ENCODE measurements at places on chromosomes 1 and 21.
A peak's percentile ranks its signal among the peaks of the same experiment; 100 is the strongest.

DNA sequence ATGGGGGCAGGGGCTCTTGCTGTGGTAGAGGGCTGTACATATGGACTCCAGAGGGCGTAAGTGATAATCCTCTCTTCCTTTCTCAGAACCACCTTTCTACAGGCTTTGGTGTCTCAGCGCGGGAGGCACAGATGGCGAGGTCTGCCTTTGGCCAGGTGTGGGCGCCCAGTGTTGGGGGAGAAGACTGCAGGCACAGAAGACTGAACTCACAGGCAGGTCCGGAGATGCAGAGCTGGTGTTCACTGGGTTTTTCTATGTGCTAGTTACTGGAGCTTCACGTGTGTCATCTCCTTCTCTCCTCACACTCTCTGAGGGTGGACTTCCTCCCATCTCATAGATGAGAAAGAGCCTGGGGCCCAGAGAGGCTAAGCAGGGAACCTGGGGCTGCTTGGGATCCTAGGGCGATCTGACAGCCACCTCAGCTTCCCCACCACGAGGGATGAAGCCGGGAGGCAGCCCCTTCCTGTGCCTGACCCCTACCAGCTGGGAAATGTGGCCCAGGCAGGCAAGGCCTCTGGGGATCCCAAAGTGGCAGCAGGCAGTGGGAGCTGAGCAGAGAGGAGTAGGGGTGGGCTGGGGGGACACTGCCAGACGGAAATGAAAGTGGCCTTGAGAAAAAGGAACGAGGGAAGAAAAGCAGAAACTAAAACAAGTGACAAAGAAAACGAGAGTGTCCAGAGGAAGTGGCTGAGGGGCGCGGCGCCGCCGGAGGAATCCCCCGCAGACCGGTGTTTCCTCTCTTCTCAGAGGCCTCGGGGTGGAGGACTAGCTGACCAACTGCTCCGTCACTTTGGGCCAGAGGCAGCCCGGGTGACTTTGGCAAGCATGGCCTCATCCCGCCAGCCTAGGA is 191.6 kb downstream of the HIVEP3 start:
- DNase-seq = no peak

- DNase-seq = peak; percentile 23
These were observed 182.4 kb downstream of the DISC1 start for GRCh38 chr1:231808990-231809389.

GRCh38 chr1:219837274-219837993 is 90.9 kb downstream of the SLC30A10 start:
- DNase-seq = peak; percentile 10

- DNase-seq = no peak
These were observed 144.4 kb downstream of the RGS7 start for GRCh38 chr1:241212628-241213027.

- DNase-seq = no peak
These were observed 849.4 kb upstream of the ADAMTS5 start for GRCh38 chr21:27816301-27816700.

DNA sequence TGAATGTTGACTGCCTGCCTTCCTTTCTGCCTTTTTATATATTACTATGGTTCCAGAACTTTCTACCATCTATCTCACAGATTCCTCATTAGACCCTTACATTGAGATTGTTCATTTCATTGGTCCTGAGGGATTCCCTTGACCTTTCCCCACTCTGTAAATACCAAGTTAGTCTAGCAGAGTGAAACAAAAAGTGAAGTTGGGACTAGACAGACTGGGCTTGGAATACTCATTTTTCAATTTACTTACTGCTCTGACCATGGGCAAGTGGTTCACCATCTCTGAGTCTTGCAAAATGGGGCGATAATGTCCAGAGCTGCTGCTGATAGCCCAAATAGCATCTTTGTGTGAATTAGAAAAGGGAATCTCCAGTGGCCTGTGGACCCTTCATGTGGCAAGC is 38.8 kb downstream of the XCL2 start:
- no peak for DNase-seq

DNA sequence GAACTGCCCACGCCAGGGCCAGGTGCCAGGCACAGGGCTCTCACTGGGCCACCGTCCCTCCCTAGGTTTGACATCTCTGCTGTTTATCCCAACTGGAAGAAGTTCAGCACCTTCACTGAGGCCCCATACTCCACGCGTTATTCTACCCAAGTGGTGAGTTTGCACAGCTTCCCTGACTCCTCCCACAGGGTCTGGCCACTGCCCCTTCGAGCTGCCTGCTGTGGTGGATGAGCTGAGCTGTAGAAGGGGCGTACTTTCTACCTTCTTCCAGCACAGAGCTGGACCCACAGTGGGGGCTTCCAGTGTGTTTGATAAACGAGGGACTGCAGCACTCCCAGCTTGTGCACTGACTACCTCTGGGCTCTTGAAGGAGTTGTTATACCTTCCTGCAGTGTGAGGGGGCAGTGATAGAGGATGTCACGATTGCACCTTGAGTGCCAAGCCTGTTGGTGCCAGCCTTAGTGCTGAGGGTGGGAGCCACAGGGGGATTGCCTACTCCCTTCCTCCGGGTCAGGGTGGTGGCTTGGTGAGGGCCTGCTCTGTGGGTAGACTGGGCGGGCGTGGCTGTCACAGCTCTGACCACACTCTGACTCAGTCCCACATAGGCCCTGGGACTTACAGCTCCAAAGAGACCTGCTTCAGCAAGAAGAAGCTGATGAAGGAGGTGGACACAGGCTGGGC is 5.9 kb upstream of the TTC22 start:
- DNase-seq = no peak

DNA sequence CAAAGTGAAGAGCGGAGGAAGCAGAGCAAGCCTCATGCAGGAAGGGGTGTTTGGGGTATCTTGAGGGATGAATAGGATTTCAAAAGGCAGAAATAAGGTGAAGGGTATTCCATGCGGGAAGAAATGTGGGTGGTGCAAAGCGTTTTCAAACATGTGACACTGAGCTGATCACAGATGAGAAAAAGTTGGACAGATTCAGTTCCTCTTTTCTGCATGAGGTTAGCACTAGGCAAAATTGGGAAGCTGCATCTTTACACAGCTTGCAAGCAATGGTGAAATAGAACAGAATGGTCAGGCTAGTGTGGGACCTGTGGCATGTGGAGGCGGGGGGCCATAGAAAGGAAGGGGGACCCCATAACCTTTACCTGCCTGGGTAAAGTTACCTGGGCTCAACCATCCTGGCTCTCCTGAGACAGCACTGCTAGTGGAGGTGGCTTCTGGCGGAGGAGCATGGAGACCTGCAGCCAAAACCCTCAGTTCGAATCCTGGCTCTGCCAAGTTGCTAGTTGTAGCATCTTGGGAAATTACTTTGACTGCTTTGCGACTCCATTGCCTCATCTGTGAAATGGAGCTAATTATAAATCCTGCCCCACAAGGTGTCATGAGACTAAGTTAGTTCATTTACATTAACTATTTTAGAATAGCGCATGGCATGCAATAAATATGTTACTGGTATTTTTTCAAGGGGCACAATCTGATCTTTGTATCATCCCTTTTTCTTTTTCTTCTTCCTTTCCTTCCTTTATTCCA is 16.4 kb downstream of the KCNA10 start:
- DNase-seq = no peak

GRCh38 chr1:56547977-56548376 is 31.4 kb downstream of the PLPP3 start:
- DNase-seq = no peak

- no peak for DNase-seq
These were observed 159.8 kb upstream of the KCNJ6 start for GRCh38 chr21:38075833-38076587.

GRCh38 chr1:224106568-224107281 is 7.2 kb upstream of the FBXO28 start:
- peak; percentile 21 for DNase-seq

DNA sequence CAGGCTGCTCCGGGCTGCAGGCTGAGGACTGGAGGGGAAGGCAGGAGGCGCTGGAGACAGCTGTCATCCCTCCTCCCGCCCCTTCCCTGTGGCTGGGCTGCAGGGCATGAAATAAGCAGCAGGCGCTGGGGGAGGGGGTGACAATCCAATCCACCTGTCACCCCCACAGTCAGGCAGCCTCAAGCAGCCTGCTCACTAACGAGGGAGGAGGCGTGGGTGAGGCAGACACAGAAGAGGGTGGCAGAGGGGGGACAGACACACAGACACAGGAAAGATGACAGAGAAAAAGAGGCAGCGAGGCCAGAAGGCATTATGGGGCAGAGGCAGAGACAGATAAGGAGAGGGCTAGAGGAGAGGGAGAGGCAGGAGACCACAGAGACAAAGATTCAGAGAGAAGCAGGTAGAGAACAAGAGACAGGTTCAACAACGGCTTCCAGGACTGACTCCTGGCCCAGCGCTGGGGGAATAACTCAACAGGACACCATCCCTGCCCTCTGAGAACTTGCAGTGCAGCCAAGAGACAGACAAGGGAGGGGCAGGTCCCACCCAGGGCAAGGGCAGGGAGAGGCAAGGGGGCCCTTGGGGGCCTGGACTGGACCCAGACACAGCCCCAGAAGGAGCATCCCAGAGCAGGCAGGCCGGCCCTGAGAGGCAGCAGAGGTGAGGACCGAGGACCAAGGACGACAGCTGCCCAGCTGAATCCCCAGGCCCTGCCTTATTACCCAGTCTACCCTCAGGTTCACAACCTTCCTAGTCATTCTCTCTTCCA is 11.2 kb downstream of the MEF2D start:
- DNase-seq = no peak

- no peak for DNase-seq
These were observed 686 bp upstream of the ZNF281 start for GRCh38 chr1:200410566-200410878.

- no peak for DNase-seq
These were observed 16.6 kb downstream of the SAMD11 start for GRCh38 chr1:940107-941014.

DNA sequence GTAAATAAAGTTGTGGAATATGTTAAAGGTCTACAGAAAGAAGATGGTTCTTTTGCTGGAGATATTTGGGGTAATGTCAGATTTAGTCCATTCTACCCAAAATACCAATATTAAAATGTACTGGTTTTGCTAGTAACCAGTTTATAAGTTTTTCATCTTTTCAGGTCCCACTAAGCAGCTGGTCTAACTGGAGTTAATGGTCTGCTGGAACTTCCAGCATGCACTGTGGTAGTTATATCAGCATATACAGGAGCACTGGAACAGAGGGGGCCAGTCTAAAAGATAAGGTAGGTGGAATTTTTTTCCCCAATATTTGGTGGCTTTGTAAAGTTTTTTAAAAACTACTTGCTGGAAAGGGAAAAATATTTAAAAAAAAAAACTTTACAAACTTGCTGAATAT is 3.9 kb downstream of the RABGGTB start:
- DNase-seq = no peak

- DNase-seq = no peak
These were observed 40.3 kb downstream of the DMRTB1 start for GRCh38 chr1:53499257-53500203.

GRCh38 chr1:57067863-57068262 is 102.0 kb upstream of the C8B start:
- no peak for DNase-seq

GRCh38 chr1:246573491-246573890 is 7.2 kb downstream of the CNST start:
- no peak for DNase-seq

DNA sequence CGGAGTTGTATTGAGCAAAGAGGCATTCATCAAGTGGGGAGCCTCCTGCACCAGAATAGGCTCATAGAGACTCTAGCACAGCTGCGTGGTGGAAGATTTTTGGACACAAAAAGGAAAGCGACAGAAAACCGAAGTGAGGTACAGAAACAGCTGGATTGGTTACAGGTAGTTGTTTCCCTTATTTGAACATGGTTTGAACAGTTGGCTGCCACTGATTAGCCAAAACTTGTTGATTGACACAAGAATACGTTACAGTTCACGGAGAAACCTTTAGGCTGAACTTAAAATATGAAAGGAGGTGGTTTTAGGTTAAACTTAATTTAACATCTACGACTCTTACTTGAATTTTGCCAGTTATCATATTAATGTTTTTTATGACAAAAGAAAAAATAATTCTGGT is 89.1 kb downstream of the ZNF326 start:
- no peak for DNase-seq

DNA sequence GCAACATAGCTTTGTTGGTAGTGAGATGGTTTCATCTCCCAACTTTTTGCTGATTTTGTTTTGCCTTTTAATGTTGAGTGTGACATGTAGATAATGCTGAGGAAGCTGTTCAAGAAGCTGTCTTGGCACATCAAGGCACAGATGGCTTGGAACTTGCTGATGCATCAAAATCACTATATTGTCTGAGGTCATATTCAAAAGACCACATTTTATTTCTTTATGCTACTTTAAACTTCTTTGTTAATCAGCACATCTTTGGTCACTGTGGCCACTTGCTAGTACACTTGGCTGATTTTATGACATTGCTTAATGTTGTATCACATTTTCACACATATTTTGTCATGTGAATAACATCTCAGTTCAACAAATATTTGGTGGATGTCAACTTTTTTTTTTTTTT is 87.1 kb upstream of the BCL10 start:
- DNase-seq = no peak

DNA sequence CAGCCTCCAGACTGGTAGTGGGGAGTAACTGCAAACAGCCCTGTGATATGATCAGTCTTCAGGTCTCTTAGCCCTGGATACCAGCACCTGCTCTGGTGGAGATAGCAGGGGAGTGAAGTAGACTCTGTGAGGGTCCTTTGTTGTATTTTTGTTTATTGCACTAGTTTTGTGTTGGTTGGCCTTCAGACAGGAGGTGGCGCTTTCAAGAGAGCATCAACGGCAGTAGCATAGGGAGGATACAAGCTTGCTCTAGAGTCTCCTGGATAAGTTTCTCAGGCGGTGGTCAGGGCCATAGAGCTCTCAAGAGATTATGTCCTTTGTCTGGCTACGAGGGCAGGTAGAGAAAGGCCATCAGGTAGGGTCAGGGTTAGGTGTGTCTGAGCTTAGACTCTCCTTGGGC is 116.4 kb downstream of the USH2A start:
- DNase-seq = no peak

GRCh38 chr1:247228133-247228532 is 27.7 kb upstream of the VN1R5 start:
- no peak for DNase-seq

- no peak for DNase-seq
These were observed 25.7 kb upstream of the KCNC4 start for GRCh38 chr1:110184446-110184845.

- DNase-seq = peak; percentile 79
These were observed 139.2 kb downstream of the CLIC6 start for GRCh38 chr21:34807881-34808568.

DNA sequence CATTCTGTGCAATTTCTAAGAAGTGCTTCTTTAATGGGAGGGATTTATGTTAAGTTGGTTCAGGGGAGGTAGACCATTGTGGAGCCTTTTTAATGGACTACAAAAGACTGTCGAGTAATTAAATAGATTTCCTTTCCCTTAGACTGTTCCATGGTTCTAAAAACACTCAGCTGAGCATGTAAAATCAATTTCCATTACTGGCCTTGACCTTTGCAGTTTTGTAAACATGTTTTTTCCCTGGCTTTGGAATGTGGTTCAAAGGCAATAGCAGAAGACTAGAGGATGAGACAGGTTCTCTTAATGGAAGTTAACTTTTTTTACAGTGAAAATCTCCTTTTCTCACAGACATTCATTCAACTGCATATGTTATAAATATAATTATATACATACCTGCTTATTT is 37.6 kb upstream of the BTG3 start:
- no peak for DNase-seq

All from amniotic stem cell (primary cell).